ENCODE measurements at places on chromosomes 1 and 21.
A peak's percentile ranks its signal among the peaks of the same experiment; 100 is the strongest.

- DNase-seq, result no peak
Measured at GRCh38 chr1:57489358-57490036, 65.6 kb upstream of the DAB1 start.

- DNase-seq, result no peak
Measured at GRCh38 chr1:209029737-209030136, 553.8 kb upstream of the CAMK1G start.

GRCh38 chr1:222711319-222712252 lies 705 bp downstream of the AIDA start:
- peak; percentile 66 for DNase-seq

- no peak for DNase-seq
Measured at GRCh38 chr21:29261555-29262540, 36.9 kb upstream of the BACH1 start.

DNA sequence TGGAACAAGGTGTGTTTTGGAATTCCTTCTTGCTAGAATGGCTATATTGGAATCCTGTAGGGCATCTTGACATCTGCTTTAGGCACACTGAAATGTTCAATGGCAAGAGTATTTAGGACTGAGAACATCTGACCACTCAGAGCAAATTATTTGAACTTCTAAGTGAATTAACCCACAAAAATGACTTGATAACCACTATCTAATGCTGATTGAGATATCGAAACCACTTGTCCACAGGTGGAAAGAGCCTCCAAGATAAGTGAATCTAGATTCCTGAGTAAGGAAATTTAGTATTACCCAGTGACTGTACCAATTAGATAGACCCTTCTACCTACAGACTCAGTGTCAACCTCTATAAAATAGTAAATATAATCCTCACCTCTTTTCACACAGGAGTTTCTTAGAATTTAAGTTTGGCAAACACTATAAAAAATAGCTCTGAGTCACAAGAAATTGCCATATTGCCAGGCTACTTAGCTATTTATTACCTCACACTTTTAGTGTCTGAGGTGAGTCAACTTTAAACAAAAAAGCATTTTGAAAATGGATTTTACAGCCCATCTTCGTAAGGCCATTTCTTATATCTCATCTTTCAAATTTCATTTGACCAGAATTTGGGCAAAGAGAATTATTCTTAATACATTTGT lies 421.8 kb downstream of the PTBP2 start:
- no peak for DNase-seq

- DNase-seq, result peak; percentile 29
Measured at GRCh38 chr1:218351391-218352074, 6.4 kb downstream of the TGFB2 start.

- no peak for DNase-seq
Measured at GRCh38 chr1:157098519-157098918, 1.1 kb downstream of the ETV3L start.

GRCh38 chr1:53686091-53686964 lies 52.6 kb downstream of the GLIS1 start:
- no peak for DNase-seq

- no peak for DNase-seq
Measured at GRCh38 chr1:173568483-173568882, 34.4 kb downstream of the SLC9C2 start.

DNA sequence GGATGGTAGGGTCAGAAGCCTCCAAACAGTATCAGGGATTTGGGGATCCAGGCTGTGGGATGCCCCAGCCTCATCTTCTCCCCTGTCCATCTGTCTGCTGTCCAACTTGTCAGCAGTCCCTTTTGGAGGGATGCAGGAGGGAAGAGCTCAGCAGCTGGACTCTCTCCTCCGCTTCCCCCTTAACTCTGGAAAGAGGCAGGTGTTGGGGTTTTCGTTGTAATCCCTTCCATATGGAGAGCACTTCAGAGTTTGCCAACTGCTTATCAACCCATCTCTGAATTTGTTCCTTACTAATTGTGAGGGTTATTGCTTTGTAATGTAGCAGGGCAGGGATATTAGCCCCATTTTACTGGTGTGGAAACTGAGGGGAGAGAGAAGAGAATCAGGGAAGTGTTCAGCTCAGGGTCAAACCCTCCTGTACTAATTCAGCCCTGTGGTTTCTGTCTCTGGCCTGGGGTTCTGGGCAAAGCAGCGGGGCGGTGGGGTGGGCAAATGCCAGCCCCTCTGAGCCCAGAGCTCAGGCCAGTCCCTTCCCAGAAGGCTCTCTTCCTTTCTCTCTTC lies 3.2 kb downstream of the CITED4 start:
- DNase-seq, result no peak

DNA sequence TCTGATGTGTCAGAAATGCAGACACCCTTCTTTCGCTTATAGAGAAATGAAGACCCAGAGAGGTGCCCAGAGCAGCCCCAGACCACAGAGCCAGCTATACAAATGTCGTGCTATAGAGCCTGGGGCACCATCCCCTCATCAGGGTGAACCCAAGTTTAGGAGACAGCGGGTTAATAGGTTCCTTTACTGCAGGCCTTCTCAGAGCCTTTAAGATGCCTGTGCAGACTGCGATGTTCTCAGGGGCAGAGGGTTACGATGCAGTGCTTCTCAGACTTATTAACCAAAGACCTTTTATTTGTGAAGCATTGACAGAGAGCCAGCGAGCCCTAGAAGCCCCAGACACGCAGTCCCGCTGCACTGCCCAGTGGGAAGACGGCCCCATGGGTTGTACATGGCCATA lies 46.9 kb downstream of the STPG1 start:
- DNase-seq, result no peak

GRCh38 chr1:3120140-3120539 lies 51.1 kb downstream of the PRDM16 start:
- no peak for DNase-seq

DNA sequence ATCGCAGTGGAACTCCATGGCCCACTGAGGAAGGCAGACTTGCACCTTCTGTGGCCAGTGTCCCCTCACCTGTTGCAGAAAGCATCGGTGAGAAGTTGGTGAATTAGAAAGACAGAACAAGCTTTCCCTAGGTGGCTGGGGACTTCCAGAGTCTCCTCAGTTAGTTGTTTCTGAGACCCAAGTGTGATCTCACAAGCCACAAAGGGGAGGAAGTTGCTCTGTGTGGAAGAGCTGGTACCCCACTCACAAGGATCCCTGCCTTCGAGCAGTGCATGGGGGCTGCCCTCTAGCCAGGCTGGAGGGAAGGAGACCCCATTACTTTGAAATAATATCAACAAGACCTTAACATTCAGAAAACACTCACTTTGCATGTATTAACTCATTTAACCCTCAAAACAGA lies 2.1 kb downstream of the PRELP start:
- no peak for DNase-seq

DNA sequence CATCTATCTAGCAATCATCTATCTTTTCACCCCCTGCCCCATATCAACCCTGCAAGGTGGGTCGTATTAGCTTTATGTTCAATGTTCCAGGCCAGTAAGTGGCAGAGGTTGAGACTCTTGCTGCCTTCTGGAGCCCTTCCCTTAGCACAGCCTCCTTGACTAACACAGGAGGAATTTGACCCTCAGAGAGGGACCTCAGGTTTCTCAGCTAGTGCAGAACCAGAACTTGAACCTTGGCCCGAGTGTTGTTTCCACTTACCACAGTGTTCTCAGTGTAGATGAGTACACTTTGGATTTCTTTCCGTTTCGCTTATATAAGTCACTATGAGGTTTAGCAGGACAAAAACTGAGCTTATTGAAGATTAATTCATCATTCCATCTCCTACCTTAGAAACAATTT lies 11.1 kb upstream of the ATF3 start:
- DNase-seq, result no peak

DNA sequence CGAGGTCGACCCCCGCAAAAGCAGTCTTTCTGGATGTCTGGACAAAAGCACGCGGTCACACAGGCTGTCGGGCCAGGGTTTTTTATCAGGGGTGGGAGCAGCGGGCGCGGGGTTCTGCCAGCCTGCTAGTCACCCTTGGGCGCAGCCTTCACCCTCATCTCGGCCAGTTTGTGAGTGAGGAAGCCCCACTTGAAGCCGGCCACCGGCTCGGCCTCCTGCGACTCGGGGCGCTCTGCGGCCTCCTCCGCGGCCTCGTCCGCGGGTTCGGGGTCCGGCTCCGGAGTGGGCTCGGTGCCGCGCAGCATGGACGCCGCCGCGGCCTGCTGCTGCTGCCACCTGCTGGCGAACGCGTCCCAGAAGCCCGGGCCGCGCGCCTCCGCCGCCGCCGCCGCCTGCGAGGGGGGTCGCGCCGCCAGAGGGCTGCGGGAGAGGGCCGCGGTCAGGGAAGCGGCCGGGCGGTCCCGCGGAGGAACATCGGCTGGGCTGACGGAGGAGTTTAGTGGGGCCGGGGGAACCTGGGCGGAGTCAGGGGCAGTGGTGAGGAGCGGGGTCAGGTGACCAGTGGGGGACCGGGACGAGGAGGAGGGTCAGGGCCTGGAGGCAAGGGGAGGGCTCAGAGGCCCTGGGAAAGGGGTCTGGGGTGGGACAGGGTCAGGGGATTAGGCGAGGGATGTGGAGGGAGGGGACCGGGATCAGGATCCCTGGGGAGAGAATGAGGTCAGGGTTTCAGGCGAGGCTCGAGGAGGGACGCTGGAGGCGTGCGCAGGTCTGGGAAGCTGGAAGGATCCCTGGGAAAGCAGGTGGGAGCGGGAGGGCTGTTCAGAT lies 4.5 kb downstream of the C1orf232 start:
- peak; percentile 59 for DNase-seq

DNA sequence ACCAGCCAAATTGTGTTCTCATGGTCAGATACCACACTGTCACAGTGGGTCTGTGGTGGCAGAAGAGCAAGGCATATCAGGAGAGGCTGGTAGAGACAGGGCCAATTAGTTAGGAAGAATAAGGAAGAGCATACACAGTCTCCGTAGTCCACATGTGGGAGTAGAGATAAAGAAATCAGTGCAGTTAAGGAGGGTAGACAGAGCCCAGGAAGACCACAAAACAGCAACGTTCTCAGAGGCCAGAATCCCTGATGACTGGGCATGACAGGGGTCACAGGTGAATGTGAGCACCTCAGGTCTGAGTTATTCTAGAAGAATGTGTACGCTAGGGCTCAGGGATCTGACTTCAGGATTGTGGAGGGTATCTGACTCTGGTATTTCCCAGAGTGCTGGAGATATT lies 31.7 kb downstream of the CD48 start:
- no peak for DNase-seq

- no peak for DNase-seq
Measured at GRCh38 chr1:216742625-216743024, 19.4 kb upstream of the ESRRG start.

- DNase-seq, result no peak
Measured at GRCh38 chr21:18161841-18162240, 82.8 kb upstream of the CHODL start.

- DNase-seq, result no peak
Measured at GRCh38 chr1:150564051-150564991, 15.1 kb downstream of the MCL1 start.

GRCh38 chr1:147463022-147463421 lies 78.3 kb upstream of the BCL9 start:
- DNase-seq, result no peak

DNA sequence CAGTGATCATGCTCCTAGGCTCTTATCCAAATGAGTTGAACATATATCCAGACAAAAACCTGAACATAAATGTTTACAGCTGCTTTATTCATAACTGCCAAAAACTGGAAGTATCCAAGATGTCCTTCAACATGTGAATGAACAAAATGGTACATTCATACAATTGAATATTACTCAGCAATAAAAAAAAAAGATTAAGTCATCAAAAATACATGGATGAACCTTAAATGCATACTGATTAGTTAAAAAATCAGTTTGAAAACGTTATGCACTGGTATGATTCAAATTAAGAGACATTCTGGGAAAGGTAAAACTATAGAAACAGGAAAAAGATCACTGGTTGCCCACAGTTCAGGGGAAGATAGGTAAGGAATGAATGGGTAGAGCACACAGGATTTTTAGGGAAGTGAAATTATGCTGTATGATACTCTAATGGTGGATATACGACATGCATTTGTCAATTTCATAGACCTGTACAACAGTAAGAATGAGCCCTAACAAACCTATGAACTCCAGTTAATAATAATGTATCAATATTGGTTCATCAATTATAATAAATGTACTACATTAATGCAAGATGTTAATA lies 3.1 kb downstream of the LRRC40 start:
- DNase-seq, result no peak

GRCh38 chr1:190949939-190950338 lies 472.3 kb upstream of the BRINP3 start:
- DNase-seq, result no peak

- no peak for DNase-seq
Measured at GRCh38 chr1:38997901-38998190, 6.8 kb downstream of the AKIRIN1 start.

DNA sequence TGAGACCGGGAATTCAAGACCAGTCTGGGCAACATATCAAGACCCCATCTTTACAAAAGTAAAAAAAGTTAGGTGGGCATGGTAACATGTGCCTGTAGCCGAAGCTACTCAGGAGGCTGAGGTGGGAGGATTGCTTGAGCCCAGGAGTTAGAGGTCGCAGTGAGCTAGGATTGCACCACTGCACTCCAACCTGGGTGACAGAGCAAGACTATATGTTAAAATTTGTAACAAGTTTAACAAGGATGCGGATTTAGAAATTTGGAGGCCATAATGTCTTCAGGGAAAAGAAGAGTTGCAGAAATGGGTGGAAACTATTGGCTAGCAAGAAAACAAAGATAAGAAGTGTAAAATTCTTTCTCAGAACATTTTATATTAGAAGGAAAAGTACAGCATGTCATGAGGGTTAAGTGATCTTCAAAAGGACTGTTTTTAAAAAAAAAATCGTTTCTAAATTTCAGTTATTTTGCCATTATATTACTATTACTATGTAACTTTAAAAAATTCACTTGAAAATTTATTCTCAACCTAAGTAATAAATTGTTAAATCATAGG lies 17.6 kb downstream of the SOAT1 start:
- DNase-seq, result no peak

DNA sequence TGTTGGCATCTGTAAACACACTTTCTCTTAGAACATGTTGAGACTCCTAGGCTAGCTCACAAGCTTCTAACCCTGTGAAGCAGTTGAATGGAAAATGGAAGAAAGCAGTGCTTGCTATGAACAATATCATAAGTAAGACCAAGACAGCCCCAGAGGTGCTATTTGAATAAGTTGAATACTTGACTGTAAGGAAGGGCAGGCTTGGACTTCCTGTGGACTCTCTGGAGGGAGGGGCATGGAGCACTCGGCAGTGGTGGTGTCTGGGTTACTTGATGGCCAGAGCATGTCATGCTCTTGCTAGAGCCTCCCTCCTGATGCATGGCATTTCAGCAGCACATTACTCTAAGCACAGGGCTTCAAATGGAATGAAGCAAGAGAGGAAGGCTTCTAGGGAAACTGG lies 60.0 kb downstream of the MRPS6 start:
- no peak for DNase-seq

All from activated naive CD4-positive, alpha-beta T cell treated with Interleukin-2 at 50 U/mL for 16 hours (primary cell).